SIG-M5 (cell line): ENCODE measurements at places on chromosomes 3 and 15.

DNA sequence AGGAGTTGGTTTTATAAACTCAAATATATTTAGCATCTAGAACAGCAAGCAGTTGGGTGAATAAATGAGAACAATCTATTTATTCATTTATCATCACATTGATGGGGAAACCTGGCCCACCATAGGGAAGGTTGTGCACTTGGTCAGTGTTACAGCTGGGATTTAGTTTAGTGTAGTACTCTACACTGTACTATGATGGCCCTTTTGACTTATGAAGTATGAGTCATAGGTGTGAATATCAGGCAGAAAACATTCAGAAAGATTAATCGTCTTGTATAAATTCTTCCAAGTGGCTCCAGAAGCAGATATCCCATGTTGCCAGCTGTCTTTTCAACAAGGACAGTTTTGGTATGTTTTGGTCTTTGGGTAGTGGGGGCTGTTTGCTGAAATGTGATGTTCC, 38.0 kb downstream of the BBS4 start:
- DNase-seq: no peak

DNA sequence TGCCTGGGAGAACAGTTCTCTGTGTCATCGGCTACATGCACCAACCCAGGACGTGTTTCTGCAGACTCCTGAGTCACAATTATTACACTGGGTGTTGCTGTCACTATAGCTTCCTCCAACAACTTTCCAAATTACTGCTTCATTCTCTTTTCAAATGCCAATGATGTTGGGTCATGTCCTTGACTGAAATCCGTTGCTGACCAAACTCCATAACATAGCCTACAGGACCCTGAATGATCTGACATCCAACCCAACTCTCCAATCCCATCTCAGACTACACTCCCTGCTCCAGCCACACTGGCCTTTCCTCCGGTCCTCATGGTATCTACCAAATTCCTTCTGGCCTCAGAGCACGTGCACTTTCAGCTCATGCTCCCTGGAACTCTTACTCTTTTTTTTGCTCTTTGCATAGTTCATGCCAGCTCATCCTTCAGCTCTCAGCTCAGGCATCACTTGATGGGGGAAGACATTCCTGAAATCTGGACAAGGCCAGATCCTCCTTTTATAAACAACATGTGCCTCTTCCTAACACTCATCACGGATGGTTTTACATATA, 108.8 kb upstream of the PTPRG start:
- DNase-seq: no peak

DNA sequence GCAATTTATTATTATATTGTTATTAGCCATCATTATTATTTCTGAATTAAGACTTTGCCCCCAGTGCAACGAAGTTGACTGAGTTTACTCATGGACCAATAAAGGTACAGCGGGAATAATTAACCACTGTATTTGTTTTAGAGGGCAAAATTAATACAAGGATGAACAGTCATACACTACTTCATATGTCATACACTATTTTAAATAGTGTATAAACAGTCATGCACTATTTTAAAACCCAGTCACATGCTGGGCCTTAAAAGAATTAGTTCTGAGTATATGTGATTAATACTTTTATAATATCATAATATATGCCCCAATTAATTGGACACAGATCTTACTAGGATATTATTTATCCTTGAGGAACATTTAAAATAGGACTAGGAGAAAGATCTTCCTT, 125.3 kb upstream of the NANOGP8 start:
- no peak for DNase-seq

DNA sequence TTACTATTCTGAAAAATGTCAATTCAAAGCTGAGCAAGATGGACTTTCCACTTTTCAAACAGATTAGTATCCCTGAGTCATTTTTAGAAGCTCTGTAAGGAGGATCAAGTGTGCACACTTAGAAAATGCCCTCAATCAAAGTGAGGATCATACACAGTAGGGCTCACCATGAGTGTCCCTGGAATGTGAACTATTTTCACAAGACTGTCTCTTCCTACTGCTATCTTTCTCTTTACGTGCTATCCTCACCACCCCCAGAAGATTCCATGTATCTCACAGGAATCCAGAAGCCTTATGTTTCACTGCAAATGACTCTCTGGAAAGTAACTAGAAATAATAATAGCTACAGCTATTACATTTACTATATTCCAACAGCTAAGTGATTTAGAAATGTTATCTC, 349.9 kb upstream of the TGFBR2 start:
- no peak for DNase-seq

DNA sequence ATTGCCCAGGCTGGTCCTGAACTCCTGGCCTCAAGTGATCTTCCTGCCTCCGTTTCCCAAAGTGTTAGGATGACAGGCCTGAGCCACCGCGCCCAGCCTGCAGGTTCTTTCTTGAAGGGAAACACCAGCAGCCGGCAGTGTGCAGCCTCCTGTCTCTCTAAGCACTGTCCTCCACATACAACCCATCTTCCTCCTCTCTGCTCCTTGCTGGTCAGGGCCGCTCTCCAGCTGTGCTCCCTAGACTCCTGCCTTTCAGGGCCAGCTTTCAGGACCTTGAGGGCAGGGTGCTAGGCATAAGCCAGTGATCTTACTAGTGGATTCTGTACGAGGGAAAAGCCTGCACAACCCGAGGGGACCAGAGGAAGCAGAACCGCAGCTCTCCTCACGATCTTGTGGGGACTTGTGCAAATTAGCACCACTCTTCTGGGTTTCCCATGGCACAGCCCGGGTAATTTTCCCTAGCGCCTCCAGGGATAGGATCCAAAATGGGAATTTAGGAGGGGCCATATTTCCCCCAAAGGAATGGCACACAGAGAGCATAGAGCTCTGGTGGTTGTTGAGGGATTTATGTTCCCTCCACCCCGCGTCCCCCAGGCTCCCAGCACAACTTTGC, 18.2 kb upstream of the CORO2B start:
- no peak for DNase-seq

DNA sequence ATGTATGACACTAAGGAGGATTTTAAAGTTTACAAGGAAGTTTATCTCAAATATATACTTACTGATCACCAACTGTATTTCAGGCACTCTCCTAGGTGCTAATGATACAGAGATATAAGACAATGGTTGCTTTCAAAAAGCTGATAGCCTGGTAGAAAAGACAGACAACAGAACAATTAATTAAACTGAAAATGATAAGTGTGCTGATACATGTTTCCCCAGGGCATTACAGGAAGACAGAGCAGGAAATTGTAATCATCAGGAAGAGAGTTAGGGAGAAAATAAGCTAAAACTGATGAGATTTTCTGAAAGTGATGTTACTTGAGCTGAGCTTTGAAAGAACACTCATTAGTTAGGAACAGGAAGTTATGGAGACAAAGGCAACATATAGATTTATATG, 229.7 kb downstream of the RSRC1 start:
- no peak for DNase-seq
